ENCODE measurements at places on chromosomes 3 and 15. TPM values are rescaled to one million over a fixed set of nuclear protein-coding genes. Genes with fewer than 3 reads are reported as not detected.

BFSP2 gene
- not detected for total RNA-seq

UBE2E2 gene
- total RNA-seq = 50.8 TPM

LSMEM2 gene
- total RNA-seq = 38.2 TPM

GRCh38 chr15:48086576-48086975, 34.2 kb upstream of the SLC24A5 start:
- no peak for DNase-seq

DNA sequence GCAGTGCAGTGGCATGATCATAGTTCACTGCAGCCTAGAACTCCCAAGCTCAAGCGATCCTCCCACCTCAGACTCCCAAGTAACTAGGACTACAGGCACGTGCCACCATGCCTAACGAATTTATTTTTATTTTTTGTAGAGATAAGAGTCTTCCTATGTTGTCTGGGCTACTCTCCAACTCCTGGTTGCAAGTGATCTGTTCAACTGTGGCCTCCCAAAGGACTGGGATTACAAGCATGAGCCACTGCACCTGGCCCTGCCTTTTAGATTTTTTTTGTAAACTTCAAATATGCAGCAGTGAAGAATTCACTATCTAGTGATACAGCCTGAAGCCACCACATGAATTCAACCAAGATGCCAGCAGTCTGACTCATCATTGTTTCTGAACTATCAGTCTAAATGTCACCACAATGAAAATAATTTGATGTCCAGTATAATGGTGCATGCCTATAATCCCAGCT, 32.7 kb downstream of the UBXN7 start:
- DNase-seq = no peak

DNA sequence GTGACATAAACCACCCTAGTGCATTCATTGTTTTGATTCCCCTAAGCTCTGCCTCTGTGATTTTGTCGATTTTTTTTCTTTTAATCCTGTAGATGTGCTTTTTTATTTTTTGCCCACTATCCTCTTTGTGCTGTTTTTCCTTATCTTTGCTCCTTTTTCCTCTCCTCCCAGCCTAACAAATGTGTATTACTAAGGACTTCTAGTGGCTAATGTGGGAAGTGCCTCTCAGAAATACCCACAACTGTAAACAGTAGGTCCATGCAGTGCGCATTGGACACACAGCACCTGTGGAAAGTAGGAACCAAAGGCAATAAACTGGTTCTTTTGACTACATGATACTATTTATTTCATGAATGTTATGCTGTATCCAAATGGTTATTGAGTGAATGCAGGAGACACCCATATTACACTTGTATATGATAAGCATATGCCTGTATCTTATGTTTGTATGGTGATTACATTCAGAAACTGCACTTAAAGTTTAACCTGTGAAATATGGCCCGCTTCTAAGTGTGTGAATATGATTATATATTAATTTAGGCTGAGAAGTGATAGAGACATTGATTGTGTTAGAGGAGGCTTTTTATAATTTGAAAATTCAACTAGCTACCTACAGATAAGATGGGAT, 147.8 kb downstream of the PLCL2 start:
- DNase-seq = no peak

- no peak for DNase-seq
Observed at GRCh38 chr15:78982736-78983135, 37.9 kb upstream of the CTSH start.

GRCh38 chr3:188076176-188076575, 77.8 kb upstream of the LPP start:
- DNase-seq = peak; percentile 29

DNA sequence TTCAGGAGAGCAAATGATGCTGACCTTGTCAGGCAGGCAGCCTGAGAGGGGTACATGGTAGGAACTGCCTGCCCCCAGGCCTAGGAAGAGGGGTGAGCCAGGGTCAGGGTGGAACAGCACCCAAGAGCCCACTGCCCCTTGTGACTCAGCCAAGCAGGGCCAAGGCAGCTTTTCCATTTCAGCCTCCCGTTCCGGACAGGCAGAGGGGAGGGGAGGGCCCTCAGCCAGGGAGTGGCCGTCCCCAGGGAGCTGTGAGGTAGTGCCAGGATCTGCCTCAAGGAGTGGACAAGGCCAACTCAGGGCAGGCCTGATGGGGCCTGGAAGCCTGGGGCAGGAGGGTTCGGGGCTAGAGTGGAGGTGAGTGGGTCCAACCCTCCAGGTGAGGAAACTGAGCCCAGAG, 5.1 kb upstream of the ANKRD63 start:
- peak; percentile 60 for DNase-seq

All from heart left ventricle (tissue), 16 donors.